NCI-H446 (cell line): ENCODE measurements at places on chromosomes 6 and 20.

- peak; percentile 62 for DNase-seq
Measured at GRCh38 chr6:138493413-138493812, 5.9 kb downstream of the NHSL1 start.

- peak; percentile 15 for DNase-seq
Measured at GRCh38 chr6:141552463-141552862, 580.3 kb upstream of the GJE1 start.

DNA sequence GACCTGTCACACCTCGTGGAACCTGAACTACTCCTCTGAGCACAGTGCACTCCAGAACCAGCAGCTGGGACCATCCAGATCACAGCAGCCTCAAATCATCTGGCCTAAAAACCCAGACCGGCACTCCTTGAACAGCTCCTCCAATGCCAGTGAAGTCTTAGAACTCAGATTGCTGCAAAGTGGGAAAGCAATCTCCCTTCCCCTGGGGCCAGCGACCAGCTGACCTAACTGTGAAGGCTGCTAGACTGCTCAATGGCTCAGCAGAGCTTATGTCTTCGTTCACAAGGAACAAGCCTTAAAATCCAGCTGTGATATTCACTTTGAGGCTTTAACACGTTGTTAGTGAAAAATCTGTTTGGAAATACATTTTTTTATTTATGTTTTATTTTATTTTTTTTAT, 243.2 kb downstream of the ANKRD60 start:
- no peak for DNase-seq

- no peak for DNase-seq
Measured at GRCh38 chr6:168637834-168638233, 196.8 kb downstream of the SMOC2 start.
